Occipital lobe (tissue), 3 donors: ENCODE measurements at places on chromosomes 2 and 18. TPM values are rescaled to one million over a fixed set of nuclear protein-coding genes. Genes with fewer than 3 reads are reported as not detected.

The IL36B gene
- total RNA-seq, result not detected

The UGT1A8 gene
- not detected for total RNA-seq

The GPBAR1 gene
- total RNA-seq, result not detected

The TIGD1 gene
- 11.2 TPM for total RNA-seq

The CCDC68 gene
- 0.62 TPM for total RNA-seq

The TUBB8B gene
- not detected for total RNA-seq

The ANTXR1 gene
- total RNA-seq, result 9.8 TPM
